ENCODE measurements at places on chromosomes 6 and 20.
A peak's percentile ranks its signal among the peaks of the same experiment; 100 is the strongest.

GRCh38 chr6:42331019-42331418, 113.4 kb upstream of the MRPS10 start:
- H3K4me3 ChIP-seq, result no peak overlapping the region
- H3K27ac ChIP-seq, result no peak overlapping the region
- H3K4me1 ChIP-seq, result peaks cover 29% of the 10 kb centered on the region

DNA sequence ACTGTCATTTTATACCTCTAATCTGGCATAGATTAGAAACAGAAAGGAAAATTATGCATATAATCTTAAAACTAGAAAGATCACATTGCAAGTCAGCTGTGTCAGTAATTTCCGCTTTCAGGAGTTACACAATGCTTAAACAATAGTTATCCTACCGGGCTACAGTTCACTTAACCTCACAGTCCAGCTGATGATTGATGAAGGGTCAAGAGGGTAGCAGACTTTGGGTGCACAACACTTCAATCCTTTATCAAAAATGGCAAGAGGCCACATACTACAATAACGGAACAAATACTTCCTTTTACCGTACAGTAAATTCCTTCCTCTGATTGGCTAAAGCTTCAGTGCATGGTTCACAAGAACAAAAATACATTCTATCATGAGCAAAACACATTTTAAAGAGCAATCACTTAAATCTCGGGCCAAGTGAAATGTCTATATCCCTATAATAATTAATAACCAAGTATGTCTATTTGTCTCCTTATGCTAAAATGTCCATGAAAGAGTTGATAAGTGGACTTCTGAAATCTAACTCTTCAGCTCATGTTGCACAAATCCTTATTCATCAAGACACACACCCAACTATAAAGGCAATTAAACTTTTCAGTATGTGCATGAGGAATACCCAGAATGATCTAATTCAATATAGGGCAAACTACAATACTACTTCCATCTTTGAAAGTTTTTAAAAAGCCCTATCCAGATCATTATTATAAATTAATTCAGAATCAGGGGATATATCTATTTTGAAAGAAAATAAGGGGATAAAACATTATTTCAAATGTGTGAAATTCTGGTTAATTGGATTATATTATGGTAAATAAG, 76.8 kb downstream of the HIVEP2 start:
- no peaks in the 10 kb centered on the region for H3K27me3 ChIP-seq
- H3K4me3 ChIP-seq, result peak overlapping the region; percentile 78
- H3K4me1 ChIP-seq, result peaks cover 69% of the 10 kb centered on the region
- H3K27ac ChIP-seq, result peak overlapping the region; percentile 99

DNA sequence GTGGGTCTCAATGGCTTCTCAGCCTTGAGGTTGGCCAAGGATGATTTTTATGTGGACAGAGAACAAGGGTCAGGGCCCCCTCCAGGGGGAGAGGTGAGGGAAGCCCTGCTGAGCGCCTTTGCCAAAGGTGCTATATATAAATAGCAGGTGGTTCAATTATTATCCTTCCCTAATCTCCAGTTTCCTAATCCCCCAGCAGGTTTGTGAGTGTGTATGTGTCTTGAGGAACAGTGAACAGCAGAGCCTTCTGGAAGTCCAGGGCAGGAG, 3.2 kb upstream of the SIRPA start:
- H3K27ac ChIP-seq, result no peak overlapping the region
- H3K36me3 ChIP-seq, result peaks cover 8% of the 10 kb centered on the region
- peaks cover 7% of the 10 kb centered on the region for H3K4me1 ChIP-seq
- H3K27me3 ChIP-seq, result peaks cover 75% of the 10 kb centered on the region

GRCh38 chr6:157809613-157810012, 13.4 kb upstream of the SNX9 start:
- H3K4me3 ChIP-seq, result no peak overlapping the region
- no peaks in the 10 kb centered on the region for H3K36me3 ChIP-seq
- no peaks in the 10 kb centered on the region for H3K4me1 ChIP-seq
- no peak for DNase-seq
- no peaks in the 10 kb centered on the region for H3K27me3 ChIP-seq
- no peak overlapping the region for H3K27ac ChIP-seq

- H3K4me3 ChIP-seq, result peak overlapping the region; percentile 61
- H3K4me1 ChIP-seq, result peaks cover 48% of the 10 kb centered on the region
- H3K36me3 ChIP-seq, result no peaks in the 10 kb centered on the region
- DNase-seq, result no peak
- H3K27me3 ChIP-seq, result no peaks in the 10 kb centered on the region
- H3K27ac ChIP-seq, result peak overlapping the region; percentile 95
Measured at GRCh38 chr6:42378125-42378524, 73.6 kb downstream of the TRERF1 start.

DNA sequence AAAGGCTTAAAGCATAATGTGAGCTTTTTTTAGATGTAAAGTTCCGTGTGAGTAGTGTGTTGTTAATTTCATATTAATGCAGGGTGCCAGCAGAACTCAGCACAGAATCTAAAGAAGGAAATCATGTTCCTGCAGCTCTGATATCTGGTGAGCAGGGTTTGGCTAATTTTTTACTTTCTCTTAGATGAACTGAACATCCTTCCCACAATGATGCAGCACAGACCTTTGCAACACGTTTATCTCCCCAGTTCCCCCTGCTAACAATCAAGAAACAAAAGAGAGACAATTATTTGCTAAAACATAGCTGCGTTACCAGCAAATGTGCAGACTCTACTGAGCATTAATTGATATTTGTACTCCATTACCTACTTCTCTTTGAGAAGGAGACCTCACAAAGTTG, 39.1 kb upstream of the ATXN1 start:
- H3K4me1 ChIP-seq, result peaks cover 6% of the 10 kb centered on the region
- H3K27me3 ChIP-seq, result no peaks in the 10 kb centered on the region
- H3K36me3 ChIP-seq, result peaks cover 2% of the 10 kb centered on the region
- H3K4me3 ChIP-seq, result no peak overlapping the region
- DNase-seq, result no peak
- no peak overlapping the region for H3K27ac ChIP-seq

- DNase-seq, result no peak
- H3K4me3 ChIP-seq, result no peak overlapping the region
- H3K36me3 ChIP-seq, result peaks cover 5% of the 10 kb centered on the region
- no peaks in the 10 kb centered on the region for H3K27me3 ChIP-seq
- no peak overlapping the region for H3K27ac ChIP-seq
Measured at GRCh38 chr6:144651234-144651633, 366.1 kb downstream of the UTRN start.

DNA sequence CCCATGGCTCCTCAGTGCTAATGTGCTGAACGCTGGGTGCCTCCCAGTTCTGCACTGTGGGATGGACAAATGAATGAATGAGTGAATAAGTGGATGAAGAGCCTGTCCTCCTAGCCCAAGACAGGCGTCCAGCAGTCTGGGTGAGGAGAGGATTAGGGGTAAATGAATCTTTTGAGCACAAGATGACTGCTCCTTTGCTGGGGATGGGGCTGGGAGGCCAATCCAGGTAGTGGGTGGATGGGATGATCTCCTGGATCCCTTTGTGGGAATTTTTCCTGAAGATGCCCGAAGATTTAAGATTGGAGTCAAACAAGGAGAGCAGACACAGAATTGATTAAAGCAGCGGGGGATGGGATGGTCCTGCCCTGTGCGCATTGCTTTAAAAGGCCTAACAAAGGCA, 65.3 kb upstream of the MLN start:
- no peak for DNase-seq
- no peak overlapping the region for H3K4me3 ChIP-seq
- H3K4me1 ChIP-seq, result peaks cover 2% of the 10 kb centered on the region
- H3K27me3 ChIP-seq, result peaks cover 31% of the 10 kb centered on the region

DNA sequence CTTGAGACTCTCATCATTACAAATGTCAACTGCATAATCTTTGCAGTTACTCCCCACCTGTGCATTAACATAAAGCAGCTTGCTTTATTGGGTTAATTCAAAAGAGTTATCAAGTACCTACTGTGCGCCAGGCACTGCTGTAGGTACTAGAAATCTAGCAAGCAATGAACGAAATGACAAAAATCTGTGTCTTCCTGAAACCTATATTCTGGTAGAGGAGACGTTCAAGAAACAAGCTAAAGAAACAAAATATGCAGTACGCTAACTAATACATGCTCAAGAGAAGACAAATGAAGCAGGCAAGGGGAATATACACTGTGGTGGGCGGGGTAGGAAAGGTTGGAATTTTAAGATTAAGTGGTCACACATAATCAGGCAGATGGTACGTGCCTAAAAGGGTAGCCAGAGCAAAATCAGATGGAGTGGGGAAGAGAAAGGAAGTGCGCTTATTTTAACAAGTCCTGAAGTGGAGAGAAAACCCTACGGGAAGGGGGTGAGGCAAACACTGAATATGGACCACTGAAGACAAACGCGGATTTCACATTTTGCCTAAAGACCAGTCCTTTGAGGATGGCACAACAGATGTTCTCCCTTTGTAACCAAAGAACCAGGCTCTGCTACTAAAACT, 1.2 kb downstream of the ELOVL2 start:
- peaks cover 62% of the 10 kb centered on the region for H3K27me3 ChIP-seq
- peaks cover 6% of the 10 kb centered on the region for H3K4me1 ChIP-seq
- H3K4me3 ChIP-seq, result peak overlapping the region; percentile 78
- H3K27ac ChIP-seq, result no peak overlapping the region
- H3K36me3 ChIP-seq, result peaks cover 4% of the 10 kb centered on the region

DNA sequence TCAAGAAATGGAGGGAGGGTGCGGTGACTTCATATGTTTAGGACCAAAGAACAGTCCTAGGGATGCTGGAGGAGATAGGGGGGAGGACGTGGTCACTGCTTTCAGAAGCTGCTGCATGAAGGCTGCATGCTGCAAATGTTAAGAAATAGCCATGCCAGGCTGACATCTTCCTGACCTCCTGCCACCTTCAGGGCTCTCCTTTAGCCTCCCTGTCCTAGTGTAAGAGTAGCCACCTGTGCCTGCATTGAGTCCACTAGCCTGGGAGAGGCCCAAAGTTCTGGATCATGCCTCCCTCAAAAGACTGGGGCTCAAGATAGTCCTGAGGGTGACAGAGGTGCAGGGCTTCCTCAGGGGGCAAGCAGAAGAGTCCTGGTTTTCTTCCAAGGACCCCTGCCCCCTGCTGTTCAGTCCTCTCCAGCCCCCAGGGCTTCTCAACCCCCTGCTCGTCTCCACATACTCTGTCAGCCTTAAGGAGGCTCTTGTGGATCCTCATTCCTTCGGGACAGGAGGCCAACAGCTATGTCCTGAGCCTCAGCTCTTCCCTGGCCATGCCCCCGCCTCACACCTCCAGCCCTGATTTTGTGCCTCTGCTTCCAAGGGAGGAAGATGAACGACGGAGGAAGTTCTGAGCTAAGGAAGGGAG, 96.3 kb downstream of the MRPL14 start:
- H3K27ac ChIP-seq, result no peak overlapping the region
- H3K4me3 ChIP-seq, result no peak overlapping the region
- H3K27me3 ChIP-seq, result peaks cover 49% of the 10 kb centered on the region

- peak overlapping the region; percentile 82 for H3K27ac ChIP-seq
- DNase-seq, result no peak
- H3K27me3 ChIP-seq, result no peaks in the 10 kb centered on the region
Measured at GRCh38 chr6:111291336-111292259, 191.4 kb downstream of the REV3L start.

- H3K27ac ChIP-seq, result no peak overlapping the region
- peaks cover 14% of the 10 kb centered on the region for H3K36me3 ChIP-seq
- no peak for DNase-seq
- no peak overlapping the region for H3K4me3 ChIP-seq
Measured at GRCh38 chr6:111409430-111409829, 73.6 kb downstream of the REV3L start.

DNA sequence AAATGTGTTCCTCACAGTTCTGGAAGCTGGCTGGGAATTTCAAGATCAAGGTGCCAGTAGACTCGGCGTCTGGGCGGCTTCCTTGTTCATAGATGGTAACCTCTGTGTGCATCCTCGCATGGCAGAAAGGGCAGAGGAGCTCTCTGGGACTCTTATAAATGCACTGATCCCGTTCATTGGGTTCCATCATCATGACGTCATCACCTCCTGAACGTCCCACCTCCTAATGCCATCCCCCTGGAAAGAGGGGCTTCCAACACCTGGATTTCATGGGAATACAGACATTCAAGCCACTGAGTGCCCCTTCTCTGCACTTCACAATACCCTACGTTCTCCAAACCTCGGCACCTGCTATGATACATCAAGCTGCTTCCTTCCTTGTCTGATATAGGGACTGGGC, 37.5 kb upstream of the THBS2 start:
- H3K4me1 ChIP-seq, result no peaks in the 10 kb centered on the region
- no peak for DNase-seq
- H3K27me3 ChIP-seq, result peaks cover 45% of the 10 kb centered on the region
- H3K27ac ChIP-seq, result no peak overlapping the region
- no peak overlapping the region for H3K4me3 ChIP-seq
- peaks cover 2% of the 10 kb centered on the region for H3K36me3 ChIP-seq

- H3K27ac ChIP-seq, result peak overlapping the region; percentile 6
- peaks cover 9% of the 10 kb centered on the region for H3K36me3 ChIP-seq
- H3K4me1 ChIP-seq, result peaks cover 11% of the 10 kb centered on the region
Measured at GRCh38 chr6:3740551-3741476, 10.7 kb downstream of the PXDC1 start.

- peak overlapping the region; percentile 67 for H3K27ac ChIP-seq
- peaks cover 8% of the 10 kb centered on the region for H3K4me1 ChIP-seq
- H3K4me3 ChIP-seq, result peak overlapping the region; percentile 19
Measured at GRCh38 chr20:5191829-5192569, 65.2 kb downstream of the CDS2 start.

GRCh38 chr20:61192337-61192950, 59.6 kb upstream of the CDH4 start:
- H3K4me1 ChIP-seq, result peaks cover 2% of the 10 kb centered on the region
- no peak for DNase-seq
- H3K27me3 ChIP-seq, result peaks cover 21% of the 10 kb centered on the region
- no peak overlapping the region for H3K27ac ChIP-seq

GRCh38 chr20:6599876-6600735, 167.4 kb upstream of the BMP2 start:
- no peak overlapping the region for H3K4me3 ChIP-seq
- DNase-seq, result no peak
- no peak overlapping the region for H3K27ac ChIP-seq
- no peaks in the 10 kb centered on the region for H3K27me3 ChIP-seq
- no peaks in the 10 kb centered on the region for H3K4me1 ChIP-seq
- H3K36me3 ChIP-seq, result no peaks in the 10 kb centered on the region

All from T-helper 17 cell (primary cell).